ENCODE measurements at places on chromosomes 12 and 14.

GRCh38 chr12:66269757-66270383 lies 32.4 kb upstream of the HELB start:
- DNase-seq = peak; percentile 64

DNA sequence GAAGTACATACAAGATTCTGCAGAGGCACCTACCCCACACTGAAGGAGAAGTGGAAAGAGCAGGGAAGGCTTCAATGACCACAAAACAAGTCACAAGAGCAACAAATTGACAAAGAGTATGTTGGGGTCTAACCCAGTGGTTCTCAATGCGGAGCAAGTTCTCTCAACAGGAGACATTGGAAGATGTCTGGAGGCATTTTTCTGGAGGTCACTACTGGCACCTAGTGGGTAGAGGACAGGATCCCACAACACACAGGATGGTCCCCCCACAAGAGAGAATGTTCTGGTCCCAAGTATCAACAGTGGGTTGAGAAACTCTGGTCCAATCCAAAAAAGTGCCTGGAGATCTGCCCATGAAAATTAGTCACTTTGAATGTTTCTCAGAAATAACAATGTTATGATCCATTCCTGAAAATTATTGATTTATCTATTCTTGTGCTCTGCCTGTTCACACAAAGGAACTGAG lies 3.4 kb downstream of the SSH1 start:
- DNase-seq = peak; percentile 92

- no peak for DNase-seq
These were observed 56.3 kb downstream of the SLC16A7 start for GRCh38 chr12:59652130-59652529.

- DNase-seq = no peak
These were observed 11.3 kb downstream of the FOS start for GRCh38 chr14:75289840-75290388.

- DNase-seq = no peak
These were observed 24.2 kb downstream of the NINJ2 start for GRCh38 chr12:638953-639557.

- peak; percentile 74 for DNase-seq
These were observed 74.4 kb downstream of the ARMH4 start for GRCh38 chr14:58077621-58078020.

GRCh38 chr14:98955036-98955740 lies 316.8 kb downstream of the BCL11B start:
- DNase-seq = no peak

GRCh38 chr12:50695961-50696360 lies 67.9 kb upstream of the ATF1 start:
- DNase-seq = no peak
